ENCODE measurements at places on chromosomes 1 and 21.

- H3K36me3 ChIP-seq = no peaks in the 10 kb centered on the region
- H3K27me3 ChIP-seq = no peaks in the 10 kb centered on the region
- no peak for DNase-seq
- no peak overlapping the region for H3K27ac ChIP-seq
- H3K4me3 ChIP-seq = no peak overlapping the region
Observed at GRCh38 chr21:25062061-25062460, 545.2 kb downstream of the MRPL39 start.

GRCh38 chr1:161131523-161132409 lies 701 bp downstream of the DEDD start:
- H3K27ac ChIP-seq = no peak overlapping the region
- H3K4me3 ChIP-seq = no peak overlapping the region
- peak; percentile 26 for DNase-seq
- H3K27me3 ChIP-seq = no peaks in the 10 kb centered on the region

DNA sequence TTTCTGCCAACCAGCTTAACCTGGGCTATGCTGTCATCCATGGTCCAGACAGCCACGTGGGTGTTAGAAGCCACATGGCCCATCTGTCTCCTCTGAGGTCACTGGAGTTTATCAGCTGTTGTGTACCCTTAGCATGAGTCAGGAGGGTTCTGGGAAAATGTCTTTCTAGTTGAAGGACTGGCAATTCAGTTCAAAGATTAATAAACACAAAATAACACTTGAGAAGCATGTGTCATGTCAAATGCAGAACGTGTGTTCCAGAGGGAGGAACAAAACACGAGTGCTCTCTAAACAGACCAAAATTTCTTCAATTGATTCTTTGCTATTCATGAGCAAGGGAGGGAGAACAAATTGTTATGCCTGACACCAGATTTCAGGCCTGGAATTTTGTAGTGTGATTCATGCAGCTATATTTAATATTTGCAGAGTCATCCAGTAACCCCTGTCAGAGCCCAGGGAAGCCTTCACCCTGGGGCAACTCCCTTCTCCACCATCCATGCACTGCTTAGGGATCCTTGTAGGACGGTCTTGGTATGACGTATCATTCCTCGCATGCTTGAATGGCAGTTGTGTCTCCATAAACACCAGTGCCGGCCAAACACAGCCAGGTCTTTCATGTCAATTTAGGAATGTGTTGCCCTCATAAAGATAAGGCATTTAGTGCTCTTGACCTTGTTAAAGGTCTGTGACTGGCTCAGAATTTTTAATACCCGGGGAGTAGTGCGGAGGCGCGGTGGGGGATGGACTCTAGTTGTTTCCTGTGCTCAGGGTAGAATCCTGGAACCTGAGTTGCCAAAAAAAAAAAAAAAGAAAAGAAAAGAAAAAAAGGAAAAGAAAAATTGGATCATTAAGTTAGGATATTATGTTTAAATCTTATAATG lies 27.7 kb upstream of the DYRK1A start:
- no peak overlapping the region for H3K27ac ChIP-seq
- no peak overlapping the region for H3K4me3 ChIP-seq
- DNase-seq = no peak
- no peaks in the 10 kb centered on the region for H3K36me3 ChIP-seq

DNA sequence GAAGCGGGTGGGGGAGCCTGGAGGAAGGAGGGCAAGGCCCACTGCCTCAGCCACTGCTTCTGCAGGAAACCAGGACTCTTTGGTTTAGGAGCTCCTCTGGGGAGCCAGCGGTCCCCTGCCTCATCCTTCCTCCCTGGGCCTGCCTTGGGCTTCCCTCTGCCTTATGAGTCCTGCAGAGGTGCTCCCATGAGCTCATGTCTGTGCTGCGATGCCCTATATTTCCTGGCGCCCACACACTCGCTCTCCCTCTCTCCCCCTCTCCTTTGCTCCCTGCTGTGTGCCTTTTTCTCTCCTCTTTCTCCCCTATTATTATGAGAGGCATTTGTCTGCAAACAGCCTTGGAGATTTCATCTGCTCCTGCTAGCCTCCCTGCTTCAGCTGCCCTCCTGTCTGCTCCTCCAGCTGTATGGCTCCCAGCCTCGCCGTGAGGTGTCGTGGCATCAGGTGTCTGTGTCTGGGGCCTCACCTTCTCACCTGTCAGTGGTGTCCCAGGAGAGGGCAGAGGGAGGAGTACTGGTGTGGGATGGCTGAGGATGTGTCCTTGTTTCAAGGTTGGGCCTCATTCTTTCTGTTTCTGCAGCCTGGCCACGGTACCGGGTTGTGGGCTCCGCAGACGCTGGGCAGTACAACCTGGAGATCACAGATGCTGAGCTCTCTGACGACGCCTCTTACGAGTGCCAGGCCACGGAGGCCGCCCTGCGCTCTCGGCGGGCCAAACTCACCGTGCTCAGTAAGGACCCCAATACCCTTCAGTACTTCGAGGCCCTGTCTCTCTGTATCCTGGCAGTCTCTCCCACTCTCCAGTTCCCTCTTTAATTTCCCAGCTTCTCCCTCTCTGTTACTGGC lies 84.2 kb downstream of the KIRREL1 start:
- no peaks in the 10 kb centered on the region for H3K4me1 ChIP-seq
- H3K4me3 ChIP-seq = no peak overlapping the region
- no peak for DNase-seq
- peaks cover 33% of the 10 kb centered on the region for H3K27me3 ChIP-seq
- H3K27ac ChIP-seq = no peak overlapping the region
- no peaks in the 10 kb centered on the region for H3K36me3 ChIP-seq

- peaks cover 37% of the 10 kb centered on the region for H3K4me1 ChIP-seq
- H3K27ac ChIP-seq = no peak overlapping the region
- no peak for DNase-seq
- H3K36me3 ChIP-seq = no peaks in the 10 kb centered on the region
- H3K27me3 ChIP-seq = no peaks in the 10 kb centered on the region
- no peak overlapping the region for H3K4me3 ChIP-seq
Observed at GRCh38 chr1:183480971-183481441, 8.7 kb downstream of the SMG7 start.

DNA sequence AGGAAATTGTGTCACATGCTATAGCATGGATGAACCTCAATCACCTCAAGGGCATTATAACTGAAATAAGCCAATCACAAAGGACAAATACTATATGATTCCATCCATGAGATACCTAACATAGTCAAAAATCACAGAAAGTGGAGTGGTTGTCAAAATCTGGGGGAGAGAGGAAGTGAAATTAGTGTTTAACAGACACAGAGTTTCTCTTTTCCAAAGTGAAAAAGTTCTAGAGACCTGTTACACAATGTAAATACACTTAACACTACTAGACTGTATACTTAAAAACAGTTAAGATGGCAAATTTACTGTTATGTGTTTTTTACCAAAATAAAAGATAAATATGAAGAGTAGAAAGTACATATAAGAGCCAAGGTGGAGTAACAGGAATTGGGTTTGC lies 31.8 kb downstream of the ZNF644 start:
- H3K27ac ChIP-seq = no peak overlapping the region
- no peaks in the 10 kb centered on the region for H3K27me3 ChIP-seq
- DNase-seq = no peak
- no peak overlapping the region for H3K4me3 ChIP-seq
- H3K4me1 ChIP-seq = peaks cover 47% of the 10 kb centered on the region
